ENCODE measurements at places on chromosomes 11 and 22.
A peak's percentile ranks its signal among the peaks of the same experiment; 100 is the strongest.

DNA sequence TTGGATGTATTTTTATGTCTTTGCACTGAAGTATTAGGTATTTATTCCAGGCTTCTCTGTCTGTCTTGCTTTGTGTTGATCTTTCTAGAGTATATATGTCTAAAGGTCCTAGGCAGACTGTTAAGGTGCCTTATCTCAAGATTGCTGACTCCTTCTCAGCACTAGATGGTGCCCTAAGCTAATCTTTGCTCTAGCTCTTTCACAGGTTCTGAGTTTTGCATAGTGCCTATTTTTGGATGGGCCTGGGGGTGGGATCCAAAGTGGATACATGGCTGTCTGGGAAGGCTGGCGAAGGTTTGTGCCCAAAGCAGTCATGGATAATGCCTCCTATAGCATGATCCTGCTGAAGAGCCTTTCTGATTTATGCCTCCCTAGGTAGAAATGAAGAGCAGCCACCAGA is 154.9 kb downstream of the TRPC6 start:
- no peak for DNase-seq

- no peak for DNase-seq
These were observed 39.3 kb downstream of the DENND5A start for GRCh38 chr11:9225748-9226298.

- DNase-seq = no peak
These were observed 17.1 kb upstream of the EFCAB6 start for GRCh38 chr22:43828998-43829782.

GRCh38 chr22:22838148-22838786 is 49.3 kb upstream of the IGLL5 start:
- DNase-seq = peak; percentile 60

DNA sequence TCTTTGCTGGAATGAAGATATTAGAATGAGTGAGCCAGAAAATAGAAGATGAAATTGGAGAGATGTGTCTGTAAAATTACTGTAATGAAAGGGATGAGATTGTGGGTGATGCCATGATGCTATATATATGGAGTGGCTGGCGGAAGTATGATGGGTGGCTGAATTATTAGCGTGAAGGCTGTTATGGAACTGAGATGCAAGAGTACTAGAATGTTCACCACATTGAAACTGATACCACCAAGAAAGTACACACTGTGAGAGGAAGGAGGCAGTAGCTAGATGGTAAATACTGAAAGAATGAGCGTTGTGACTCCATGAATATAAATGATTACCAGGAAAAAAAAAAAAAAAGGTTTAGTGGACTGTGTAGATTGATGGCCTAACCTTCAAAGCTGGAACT is 411.9 kb downstream of the CNTN5 start:
- no peak for DNase-seq

GRCh38 chr11:126153972-126154371 is 57.5 kb downstream of the RPUSD4 start:
- DNase-seq = no peak

- no peak for DNase-seq
These were observed 125.7 kb upstream of the SNX19 start for GRCh38 chr11:131042041-131042390.

DNA sequence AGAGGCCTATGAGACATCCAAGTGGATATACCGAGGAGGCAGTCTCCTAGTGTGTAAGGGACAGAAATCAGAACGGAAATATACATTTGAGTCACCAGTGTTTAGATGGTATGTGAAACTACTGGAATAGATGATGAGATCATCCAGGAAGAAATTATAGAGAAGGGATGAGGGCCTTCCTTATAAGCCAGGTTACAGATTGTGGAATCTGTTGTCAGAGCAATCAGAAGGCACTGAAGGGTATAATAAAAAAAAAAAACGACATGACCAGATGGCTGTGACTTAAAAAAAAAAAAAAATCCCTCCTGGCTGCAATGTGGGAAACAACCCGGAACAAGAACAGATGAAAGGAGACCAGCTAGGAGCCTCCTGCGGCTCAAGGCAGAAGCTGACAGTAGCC is 2.7 kb downstream of the MAJIN start:
- DNase-seq = peak; percentile 42

DNA sequence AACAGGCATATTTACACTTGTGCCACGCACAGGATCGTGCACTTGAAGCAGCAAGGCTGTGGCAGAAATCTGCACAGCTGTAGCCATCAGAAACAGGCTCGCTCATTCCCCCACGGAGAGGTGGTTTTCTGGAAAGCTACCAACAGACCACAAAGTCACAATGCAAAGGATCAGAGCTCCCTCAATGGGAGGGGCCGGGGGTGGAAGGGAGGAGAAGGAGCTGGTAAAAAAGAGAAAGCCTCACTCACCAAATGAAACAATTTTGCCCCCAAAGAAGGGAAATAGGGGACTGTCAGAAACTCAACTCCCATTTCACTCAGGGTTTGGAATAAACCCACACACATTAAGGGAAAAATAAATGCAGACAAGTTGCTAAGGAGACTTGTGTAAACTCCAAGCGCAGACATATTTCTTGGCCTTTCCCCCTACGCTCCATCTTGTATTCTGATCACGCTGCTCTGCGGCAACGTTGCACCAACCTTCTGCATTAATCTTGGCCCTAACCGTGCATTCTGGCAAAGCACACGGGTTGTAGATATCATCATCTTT is 43.2 kb upstream of the BLID start:
- no peak for DNase-seq

- DNase-seq = no peak
These were observed 4.7 kb downstream of the KCNJ4 start for GRCh38 chr22:38450234-38450797.

DNA sequence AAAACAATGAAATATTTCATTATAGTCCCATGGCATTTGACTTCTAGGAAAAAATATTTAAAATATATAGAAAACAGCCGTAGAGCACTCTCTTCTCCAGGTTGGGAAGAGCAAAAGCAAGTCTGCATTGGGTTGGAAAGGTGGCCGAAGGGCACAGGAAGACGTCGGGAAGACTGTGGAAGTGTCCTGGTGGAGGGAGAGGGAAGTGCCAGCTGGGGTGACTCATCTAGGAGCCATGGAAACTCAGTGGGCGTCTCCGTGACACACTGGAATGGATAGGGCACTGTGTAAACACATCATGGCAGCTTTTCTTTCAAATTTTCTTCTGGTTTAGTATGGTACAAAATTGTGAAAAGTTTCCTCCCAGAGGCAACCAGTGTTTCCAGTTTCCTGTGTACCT is 12.7 kb downstream of the GTPBP1 start:
- DNase-seq = peak; percentile 79

DNA sequence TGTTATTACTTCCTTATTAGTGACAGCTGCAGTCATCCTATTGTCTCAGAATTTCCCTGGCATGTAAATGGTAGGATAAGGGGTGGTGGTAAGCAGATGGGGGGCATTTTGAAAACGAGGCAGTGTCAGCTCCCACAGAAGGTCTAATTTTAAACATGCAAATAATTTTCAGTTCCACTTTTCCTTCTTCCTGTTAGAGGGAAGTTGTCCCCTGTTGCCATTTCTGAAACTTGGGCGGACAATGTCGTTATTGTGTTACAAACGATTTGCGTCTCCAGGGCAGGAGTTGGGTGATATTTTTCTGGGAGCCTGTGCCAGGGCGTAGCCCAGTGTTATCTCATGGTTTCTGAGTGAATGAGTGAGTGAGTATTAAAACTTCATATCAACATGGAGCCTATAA is 7.4 kb downstream of the PTPRJ start:
- peak; percentile 94 for DNase-seq

DNA sequence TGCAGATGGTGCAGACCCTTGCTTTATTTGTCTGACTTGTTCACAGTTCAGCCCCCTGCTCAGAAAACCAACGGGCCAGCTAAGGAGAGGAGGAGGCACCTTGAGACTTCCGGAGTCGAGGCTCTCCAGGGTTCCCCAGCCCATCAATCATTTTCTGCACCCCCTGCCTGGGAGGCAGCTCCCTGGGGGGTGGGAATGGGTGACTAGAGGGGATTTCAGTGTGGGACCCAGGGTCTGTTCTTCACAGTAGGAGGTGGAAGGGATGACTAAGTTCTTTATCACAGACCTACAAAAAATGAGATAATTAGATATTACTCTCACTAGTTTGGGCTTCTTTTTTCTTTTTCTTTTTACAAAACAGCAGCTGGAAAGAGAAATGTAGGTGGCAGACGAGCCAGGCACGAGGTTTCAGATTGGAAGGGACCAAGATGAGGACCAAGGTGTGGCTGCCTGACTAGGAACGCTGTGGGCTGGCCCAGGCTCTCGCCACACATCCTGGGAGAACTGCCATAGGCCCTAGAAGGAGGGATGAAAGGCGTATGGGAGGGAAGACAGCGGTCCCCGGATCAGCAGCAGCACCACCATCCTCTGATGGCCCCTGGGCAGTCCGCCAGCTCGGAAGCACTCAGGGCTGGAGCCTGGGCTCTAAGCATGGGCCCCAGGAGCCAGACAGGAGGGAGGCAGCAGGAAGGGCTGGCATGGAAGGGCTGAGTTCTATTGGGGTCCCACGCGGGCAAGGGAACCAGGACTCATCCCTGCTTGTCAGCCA is 14.2 kb downstream of the TXN2 start:
- no peak for DNase-seq

DNA sequence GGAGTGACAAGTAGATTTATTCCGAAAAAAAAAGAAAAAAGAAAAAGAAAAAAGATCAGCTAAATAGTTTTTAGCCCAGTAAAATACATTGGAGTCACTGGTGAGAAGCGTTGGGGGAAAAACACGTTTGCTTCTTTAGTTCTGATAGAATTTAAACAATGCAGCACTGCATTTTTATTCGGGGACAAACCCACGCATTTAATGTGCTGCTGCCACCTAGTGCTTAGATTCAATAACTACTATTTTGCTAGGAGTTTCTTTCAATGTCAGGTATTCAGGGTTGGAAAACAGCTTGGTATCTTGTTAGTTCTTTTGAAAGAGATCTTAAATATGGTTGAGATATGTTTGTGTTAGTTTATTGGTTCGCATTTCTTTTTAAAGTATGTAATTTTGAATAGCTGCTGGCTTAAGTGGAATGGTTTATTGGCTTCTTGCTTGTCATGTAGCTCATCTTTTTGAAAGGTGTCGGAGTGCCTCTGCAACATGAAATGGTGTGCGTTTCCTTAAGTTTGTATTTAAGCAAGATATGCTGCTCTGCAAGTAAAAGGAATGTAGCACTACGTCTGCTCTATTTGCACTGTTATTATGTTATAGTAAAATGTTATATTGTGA is 41.9 kb downstream of the SVIP start:
- peak; percentile 47 for DNase-seq

- no peak for DNase-seq
These were observed 49.3 kb upstream of the MPPED2 start for GRCh38 chr11:30635401-30635989.

- DNase-seq = no peak
These were observed 9.8 kb downstream of the SLC22A6 start for GRCh38 chr11:62974848-62975522.

DNA sequence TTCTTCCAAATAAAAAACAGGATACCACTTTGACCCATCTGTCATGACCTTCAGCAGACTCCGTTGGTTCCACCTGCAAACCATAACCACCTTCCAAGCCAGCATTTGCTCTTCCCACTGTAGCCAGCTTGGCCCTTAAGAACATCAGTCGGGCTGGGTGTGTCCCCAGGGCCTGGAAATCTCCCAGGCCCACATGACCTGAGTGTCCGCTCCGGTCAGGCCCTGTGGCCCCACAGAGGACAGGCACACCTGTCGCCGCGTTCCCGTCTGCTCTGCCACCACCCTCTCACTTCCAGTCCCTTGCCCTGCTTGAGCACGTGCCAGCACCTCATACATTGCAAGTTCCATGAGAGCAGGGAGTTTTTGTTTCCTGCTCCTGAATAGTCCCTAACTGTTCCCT is 65.7 kb upstream of the PITPNB start:
- no peak for DNase-seq

DNA sequence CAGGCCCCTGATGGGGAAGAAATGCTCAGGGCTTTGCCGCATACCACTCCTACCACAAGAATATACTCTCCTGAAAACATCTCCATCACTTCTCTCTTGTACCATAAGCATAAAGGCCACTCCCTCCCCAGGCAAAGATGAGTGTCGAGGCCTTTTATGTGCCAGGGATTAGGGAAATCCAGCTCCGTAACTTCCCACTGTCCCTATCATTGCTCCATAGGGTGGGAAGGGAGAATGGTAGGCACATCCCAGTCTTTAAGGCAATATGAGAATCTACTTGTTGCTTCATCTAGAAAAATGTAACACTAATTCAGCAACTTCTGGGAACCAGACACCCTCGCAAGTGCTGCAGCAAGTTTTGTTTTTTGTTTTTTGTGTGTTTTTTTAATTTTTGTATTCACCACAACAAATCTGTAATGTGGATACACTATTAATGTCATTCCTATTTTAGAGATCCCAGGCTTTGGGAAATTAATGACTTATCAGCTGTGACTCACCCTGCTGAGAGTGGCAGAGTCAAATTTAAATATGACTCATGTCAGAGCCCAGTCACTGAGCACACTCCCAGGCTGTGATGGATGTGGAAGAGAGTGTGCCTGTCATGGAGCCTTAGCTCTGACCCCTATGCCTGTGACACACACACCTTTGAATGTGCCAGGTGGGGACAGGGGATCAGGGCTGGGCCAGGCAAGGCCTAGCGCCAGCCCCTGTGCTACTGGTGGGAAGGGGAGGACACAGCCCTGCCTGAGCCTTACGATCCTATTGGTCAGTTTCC is 23.4 kb downstream of the PANX1 start:
- DNase-seq = peak; percentile 81

DNA sequence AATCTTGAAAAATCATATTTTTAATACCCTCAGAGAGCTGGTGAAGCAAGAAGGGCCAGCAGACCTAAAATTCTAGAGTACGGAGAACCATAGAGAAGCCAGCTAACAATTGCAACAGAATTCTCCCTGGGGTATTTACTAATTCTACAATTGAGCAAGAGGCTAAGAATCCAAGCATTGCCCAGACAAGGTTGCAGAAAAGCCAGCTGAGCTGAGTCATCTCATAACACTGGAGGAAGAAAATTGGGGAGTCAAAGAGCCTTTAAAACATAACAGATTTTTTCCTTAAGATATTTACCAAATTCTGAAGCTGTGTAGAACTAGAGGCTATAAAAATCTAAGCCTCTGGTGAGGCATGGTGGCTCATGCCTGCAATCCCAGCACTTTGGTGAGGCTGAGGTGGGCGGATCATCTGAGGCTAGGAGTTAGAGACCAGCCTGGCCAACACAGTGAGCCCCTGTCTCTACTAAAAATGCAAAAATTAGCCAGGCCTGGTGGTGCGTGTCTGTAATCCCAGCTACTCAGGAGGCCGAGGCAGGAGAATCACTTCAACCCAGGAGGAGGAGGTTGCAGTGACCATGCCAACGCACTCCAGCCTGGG is 13.6 kb upstream of the TMEM216 start:
- DNase-seq = peak; percentile 95

Data from suppressor macrophage treated with lipopolysaccharide for 1 hour (primary cell).